BJ (cell line): ENCODE measurements at places on chromosomes 2 and 18.

DNA sequence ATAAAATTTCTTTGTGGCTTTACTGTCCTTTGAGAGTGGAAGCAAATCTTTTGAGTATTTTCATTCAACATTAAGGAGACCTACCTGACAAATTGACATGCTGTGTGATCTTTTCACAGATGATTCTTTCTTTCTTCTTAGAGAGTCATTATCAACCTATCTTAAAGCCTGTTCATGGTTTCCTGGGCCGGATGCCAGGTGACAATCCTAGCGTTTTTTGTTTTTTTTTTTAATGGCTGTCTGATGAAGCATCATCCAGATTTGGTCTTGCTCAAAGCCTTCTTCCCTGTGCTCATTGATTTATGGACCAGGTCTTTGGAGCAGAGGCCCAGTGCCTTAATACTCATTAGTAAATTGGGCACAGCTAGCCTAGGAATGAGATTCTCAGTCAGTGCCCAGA lies 9.8 kb upstream of the MGAT5 start:
- DNase-seq, result no peak

GRCh38 chr2:101083613-101084012 lies 67.6 kb downstream of the TBC1D8 start:
- DNase-seq, result no peak

DNA sequence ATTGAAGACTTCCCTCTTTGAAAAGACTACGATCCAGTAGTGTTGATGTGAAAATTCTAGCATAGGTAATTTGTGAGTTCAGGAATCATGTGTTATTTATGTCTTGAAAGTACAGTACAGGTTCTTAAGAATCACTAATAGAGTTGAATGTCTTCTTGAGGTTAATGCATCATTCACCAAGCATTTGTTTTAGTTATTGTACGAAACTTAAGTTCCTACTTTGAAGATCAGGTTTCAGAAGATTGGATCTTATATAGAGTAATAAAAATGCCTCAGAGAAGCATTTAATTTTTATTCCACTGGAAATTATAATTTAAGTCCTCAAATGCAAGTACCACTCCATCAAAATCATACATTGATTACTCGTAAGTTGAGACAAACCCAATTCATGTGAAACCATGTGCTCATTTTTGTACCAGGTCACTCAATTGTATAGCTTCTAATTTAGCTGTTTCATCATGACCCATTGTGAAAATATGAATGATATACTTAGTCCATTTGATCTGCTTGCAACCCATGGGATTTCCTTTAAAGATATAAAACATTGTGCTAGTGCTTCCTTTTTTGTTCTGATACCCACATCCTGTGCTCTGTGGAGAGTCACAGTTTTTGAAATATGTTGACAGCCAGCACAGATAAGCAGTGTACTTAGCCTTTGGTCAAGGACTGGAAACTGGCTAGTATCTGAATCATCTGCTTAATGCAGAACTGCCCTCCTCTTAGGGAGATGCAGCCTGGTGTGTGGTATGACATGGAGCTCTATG lies 22.5 kb upstream of the RAB27B start:
- no peak for DNase-seq

GRCh38 chr2:204367466-204367865 lies 177.8 kb upstream of the PARD3B start:
- no peak for DNase-seq

DNA sequence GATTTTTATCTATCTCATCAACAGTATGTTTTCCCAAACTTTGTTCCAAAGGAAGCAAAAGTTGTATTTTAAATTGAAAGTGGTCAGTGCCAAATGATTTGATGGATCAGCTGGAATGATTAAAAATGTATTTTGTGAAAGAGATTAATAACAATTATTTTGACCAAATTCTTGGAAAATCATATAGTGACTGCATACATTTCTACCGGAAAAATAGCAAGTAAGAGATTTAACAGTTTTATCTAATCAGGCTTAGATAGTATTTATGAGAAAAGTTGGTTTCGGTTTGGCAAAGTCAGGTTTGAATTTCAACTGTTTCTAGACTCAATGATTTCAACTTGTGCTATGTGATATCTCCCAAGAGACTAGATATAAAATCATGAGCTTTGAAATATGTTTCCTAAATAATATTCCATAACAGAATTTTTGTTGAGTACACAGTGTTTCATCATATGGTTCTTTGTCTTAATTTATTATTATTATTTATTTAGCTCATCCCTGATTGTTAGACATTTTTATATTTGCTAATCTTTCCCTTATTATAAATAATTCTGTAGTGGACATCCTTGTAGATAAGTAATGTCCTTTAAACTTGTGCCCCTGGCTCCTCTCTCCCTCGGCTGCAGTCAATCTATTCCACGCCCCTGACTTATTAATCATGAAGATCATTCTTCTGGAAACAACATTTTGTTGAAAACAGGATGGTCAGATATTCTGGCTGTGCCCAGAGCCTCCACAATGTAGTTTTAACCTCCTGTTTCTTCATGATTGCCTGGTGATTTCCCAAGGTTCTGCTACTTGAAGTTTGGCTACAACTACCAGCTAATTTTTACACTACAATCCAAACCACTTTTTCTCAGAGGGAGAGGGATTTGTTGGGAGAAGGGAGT lies 520.7 kb upstream of the TCF4 start:
- no peak for DNase-seq

DNA sequence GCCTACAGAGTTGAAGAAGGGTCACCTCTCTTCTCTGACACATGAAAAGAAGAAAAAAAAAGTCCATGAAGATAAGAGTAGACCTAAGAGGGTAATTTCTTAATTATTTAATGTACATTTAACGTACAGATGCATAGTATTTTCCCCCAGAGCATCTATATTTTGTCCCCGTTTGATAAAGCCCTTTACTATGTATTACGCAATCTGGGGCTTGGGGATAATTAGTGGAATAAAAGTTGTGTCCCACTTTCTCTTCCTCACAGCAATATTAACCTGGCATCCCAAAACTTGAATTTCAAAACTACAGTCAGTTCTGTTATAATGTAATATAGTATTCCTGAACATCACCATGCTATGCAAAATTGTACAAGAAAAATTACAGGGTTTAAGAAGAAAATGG lies 254.1 kb downstream of the SUCLG1 start:
- no peak for DNase-seq

DNA sequence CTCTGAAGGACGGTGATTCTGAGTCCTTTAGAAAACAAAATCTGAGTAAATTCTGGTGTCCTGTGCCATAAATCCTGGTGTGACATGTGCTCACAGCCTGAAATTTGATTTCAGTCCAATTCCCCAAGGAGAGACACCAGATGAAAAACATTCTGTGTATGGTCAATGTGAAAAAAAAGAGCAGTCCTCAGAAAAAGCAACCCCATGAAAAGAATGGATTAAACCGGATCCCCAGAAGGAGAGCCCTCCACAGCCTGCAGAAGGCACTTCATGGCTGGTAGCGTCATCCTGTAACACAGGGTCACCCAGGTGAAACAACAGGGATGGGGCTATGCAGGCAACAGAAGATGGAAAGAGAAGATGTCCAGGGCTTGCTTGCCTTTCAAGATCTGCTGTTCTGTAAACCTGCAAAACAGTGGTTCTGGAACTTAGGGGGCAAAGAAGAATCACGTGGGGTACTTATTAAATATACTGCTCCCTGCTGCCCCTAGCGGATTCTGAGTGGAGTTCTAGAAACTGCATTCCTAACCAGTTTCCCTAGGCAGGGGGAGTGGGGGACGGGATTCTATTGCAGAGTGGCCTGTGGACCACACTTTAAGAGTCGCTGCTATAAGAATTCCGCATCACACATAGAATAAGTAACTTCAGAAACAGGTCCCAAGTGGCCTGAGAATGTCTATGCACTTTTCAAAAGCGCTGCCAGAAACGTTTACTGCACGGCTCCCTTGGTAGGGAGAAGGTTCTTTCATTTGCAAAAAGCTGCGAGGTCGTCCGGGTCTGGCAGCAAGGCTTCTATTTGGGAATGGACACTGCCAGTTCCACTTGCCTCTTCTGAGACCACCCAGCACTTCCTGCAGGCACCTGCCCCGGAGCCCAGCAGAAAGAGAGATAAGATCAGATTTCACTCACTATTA lies 118.9 kb upstream of the ARL5A start:
- DNase-seq, result no peak

GRCh38 chr2:101803945-101804696 lies 106.6 kb downstream of the MAP4K4 start:
- no peak for DNase-seq

GRCh38 chr2:516131-516530 lies 161.1 kb downstream of the TMEM18 start:
- no peak for DNase-seq

DNA sequence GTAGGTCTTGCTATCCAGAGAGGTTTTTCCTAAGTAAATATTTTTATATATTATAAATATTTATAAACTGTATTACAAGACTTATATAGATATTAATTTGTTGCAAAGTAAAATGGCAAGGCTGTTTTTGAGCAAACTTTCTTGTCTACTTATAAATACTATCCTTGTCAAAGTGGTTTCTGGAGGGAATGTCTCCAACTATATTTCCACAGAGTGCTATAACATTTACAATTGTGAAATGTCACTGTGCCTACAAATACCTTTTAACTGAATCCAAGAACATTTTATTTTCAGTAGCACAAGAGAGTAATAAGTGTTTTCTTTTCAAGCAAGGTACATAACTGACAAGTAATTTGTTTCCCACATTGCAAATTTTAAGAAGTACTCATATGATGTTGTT lies 256.8 kb downstream of the ZNF385B start:
- DNase-seq, result no peak

DNA sequence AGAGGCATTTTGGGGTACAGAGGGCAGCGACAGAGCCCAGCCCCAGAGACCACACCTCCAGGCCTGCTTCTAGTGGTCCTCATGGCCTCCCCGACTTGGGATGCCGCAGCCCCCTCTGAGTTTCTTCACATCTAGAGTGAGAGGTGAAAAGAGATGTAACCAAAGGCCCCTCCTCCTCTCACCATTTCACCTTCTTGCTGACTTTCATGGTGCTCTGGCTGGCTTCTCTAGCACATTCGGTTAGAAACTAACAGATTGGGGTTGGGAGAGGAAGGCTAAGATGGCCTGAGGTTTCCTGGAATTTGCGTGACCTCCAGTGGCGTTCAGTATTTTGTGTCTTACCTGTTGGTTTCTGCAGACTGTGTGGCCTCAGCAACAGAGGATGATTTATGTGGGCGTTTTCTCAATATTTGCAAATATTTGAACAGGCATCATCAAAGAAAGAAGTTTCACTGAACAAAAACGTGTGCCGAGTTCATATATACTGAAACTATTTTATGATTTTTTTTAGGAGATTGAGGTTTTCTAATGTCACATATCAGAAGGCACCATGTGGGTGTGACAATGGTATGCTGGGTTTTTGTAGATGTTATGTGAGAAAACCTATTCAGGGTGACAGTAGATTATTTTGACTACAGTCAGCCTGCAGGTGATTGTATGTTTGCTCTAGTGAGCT lies 69.9 kb upstream of the BCL2L11 start:
- no peak for DNase-seq

- no peak for DNase-seq
These were observed 4.6 kb downstream of the CHST10 start for GRCh38 chr2:100412881-100413321.

- no peak for DNase-seq
These were observed 83.2 kb upstream of the MC2R start for GRCh38 chr18:13998571-13998970.

DNA sequence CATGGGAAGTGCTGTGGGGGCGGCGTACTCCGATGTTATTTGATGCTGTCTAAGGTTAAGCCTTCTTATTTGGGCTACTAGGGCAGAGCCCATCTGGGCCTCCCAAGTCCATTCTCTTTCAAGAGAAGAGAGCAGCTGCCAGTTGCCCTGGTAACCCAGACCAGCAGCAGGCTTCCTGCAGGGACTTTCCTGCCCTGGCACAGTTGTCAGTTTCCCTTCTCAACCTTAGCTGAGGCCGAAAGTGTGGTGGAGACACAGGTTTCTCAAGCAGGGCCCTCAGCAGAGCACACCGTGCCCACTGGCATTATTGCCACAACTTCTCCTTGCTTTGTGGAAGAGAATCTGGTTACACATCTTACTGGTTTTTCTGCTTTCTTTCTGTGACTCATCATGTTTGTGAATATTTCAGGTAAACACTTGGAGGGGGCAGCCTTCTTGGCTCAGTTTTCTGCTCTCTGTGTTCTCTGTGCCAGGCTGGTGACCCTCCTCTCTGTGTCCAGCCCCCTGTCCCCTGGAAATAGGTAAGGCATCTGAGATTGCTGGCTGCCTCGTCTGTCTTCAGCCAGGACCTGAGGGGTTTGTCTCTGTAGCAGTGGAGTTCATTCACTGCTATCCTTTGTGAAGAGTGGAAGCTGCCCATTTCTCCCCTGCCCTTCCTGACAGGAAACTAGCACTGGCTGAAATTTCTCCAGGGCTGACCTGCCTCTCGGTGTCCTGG lies 111.0 kb downstream of the B3GNT2 start:
- DNase-seq, result no peak

- no peak for DNase-seq
These were observed 69.9 kb downstream of the LIMS1 start for GRCh38 chr2:108604196-108604595.

DNA sequence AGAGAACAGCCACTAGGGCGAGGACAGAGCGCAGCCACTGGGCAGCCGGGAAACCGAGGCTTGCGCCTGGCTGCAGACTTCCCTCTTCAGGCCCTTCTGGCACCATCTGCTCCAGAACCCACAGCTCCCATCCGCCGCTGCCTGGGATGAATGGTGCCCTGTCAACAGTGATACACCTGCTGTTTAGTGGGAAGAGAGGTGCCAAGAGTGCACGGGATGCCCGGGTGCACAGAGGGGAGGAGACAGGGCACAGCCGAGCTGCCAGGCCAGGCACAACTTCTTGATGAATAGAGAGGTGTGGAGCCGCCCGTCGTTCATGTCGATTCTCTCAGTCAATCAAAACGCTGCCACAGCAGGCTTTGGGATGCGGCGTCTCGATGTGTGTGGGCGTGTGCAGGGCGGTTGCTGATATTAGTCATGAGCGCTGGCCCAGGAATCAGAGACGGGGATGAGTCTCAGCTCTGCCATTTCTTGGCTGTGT lies 39.5 kb downstream of the RRM2 start:
- DNase-seq, result no peak

DNA sequence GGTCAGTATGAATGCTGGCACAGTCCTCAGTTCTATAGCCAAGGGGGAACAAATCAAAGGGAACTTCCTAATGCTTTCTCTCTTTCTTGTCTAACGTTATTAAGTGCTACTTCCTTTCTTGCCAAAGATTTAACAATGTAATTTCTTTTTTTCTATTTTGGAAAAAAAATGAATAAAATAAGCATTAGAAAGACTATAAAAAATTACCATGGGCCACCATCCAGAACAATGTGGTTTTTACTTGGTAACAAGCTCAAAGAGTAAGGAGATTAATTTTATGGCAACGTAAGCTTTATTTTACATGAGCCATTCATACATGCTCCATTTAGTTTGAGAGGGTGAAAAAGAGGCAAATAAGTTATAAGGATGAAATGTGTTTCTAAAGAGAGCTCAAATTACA lies 40.1 kb downstream of the SERPINE2 start:
- DNase-seq, result no peak
